ENCODE measurements at places on chromosomes 1 and 21.

DNA sequence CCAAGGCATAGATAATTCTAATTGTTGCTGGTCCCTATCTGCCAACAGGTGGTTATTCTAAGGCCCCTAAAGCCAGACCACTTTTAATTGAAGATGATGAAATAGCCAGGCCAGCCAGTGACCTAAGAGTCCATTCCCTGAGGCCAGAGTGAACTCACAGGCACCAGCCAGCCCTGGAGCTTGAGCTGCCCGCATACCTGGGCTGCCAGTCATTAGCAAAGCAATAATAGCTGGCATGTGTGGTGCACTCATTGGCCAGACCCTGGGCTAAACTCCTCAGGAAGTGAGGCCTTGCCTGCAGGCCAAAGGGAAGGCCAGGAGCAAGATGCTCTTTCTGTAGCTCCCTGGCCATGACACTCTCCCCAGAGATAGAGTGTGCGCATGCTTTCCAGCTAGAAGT is 180.4 kb upstream of the KLHDC7A start:
- DNase-seq = no peak

GRCh38 chr1:40004857-40005256 is 35.7 kb upstream of the CAP1 start:
- DNase-seq = no peak

- DNase-seq = no peak
These were observed 38.9 kb downstream of the CCDC18 start for GRCh38 chr1:93219443-93219842.

DNA sequence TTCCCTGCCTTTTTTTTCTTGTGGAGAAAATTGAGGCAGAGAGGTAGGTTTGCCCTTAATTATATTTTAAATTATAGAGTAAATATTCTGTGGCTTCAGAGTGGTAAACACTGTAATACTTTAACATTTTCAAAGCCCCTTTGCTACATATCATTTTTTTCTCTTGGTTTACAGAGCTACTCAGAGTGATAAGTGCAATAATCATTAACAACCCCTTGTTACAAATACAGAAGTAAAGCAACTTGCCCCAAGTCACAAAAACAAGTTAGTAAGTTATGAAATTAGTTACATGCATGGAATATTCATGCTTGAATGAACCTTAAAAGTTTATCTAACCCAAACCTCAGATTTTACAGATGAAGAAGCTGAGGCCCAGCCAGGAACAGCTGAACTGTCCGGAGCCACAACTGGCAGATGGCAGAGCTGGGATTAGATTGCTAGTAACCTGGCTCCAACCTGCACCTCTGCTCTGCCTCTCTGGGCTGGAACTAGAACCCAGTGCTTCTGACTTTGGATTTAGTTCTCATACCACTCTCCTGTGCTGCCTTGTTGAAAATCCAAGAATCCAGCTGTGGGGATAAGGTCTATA is 48.7 kb downstream of the TNN start:
- DNase-seq = no peak

DNA sequence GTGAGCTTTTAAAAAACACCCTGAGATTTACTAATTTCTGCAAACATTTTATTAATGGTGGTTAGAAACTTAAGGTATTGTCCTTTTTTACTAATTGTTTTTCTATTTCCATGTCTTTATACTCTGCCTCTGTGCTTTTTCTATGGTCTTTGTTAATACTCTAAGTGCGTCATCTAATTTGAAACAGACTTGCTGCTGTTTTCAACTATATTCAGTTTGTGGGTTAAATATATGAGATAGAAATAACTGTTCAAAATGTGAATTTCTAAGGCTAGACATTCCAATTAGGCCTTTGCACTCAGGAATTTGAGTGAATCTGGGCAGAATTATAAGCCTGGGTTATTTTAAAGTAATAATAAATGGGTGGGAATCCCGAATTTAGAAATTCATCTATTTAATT is 82.4 kb upstream of the COL11A1 start:
- no peak for DNase-seq

DNA sequence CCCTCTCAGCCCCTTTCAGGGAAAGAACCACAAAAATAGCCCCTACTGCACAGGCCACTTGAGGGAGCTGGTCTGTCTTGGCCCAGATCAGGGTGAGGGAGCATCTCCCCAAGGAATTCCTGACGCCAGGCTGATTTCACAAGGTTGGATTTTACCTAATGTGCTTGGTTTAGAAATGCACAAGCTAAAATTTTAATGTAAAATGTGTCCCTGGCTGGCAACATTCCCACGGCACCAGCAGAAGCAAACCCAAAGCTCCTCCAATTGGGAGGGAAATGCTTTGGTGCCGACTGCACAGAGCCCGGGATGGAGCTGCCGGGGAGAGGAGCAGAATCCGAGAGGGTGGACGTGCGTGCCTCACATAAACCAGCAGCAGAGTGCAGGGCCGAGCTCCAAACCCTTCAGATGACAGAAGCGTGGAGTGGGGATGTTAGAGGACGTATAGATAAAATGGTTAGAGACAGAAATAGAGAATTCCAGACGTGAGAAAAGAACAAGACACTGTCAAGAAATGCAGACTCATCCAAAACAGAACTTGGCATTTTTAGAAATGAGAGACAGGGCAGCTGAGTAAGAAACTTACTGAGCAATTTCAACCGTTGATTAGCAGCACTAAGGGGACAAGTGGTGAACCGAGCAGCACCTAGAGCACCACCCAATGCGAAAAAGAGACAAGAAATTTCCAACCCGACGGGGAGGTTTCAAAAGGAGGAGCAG is 41.6 kb upstream of the TMEM52 start:
- no peak for DNase-seq

DNA sequence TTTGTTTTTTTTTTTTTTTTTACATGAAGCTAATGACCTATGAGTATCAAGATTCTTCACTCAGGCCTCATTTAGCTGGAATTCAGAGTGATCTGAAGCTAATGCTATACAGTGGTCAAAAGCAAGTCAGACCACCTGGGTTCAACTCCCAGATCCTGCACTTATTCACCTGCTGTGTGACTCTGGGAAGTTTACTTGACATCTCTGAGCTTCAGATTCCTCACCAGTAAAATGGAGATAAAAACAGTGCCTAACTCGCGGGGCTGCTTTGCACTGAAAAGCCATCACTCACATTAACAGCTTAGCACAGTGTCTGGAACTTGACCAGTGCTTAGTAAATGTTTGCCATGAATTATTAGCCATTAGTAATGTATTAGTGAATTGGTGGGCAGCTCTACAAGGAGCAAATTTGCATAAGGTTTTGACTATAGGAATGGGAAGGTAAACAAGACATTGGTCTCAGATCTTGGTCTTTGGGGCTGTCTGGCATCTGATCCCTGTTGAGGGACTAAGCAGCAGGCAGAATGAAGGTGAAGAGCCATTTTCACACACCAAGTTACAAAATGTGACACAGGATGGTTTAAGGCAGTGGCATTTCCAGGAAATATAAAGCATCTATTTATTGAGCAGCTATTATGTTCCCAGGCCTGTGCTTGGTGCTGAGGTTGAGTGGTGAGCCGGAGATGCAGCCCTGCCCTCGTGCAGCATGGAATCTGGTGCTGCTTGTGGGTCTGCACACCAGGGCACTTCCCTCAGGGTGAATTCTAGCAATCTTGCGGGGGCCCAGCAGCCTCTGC is 291.3 kb downstream of the RRAGC start:
- DNase-seq = no peak

DNA sequence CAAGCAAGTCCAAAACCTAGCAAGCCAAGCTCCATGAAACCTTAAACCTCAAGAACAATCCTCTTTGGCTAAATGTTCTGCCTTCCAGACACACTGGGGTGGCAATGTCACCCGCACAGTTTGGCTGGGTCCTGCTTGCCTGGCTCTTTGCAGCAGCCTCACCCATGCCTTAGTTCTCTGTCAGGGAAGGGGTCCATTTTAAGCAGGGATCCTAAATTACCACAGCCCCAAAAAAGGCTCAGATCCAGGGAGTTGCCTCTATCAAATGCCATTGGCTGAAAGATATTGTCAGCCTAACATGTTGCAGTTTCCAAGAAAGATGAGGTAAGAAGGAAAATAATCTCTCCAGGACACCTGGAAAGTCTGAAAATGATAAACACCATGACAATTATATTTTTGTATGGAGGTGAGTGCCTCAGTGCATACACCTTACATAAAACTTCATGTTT is 26.1 kb upstream of the LYPLAL1 start:
- no peak for DNase-seq

Data from globus pallidus (tissue), 1 donor.